ENCODE measurements at places on chromosomes 5 and 9.

DNA sequence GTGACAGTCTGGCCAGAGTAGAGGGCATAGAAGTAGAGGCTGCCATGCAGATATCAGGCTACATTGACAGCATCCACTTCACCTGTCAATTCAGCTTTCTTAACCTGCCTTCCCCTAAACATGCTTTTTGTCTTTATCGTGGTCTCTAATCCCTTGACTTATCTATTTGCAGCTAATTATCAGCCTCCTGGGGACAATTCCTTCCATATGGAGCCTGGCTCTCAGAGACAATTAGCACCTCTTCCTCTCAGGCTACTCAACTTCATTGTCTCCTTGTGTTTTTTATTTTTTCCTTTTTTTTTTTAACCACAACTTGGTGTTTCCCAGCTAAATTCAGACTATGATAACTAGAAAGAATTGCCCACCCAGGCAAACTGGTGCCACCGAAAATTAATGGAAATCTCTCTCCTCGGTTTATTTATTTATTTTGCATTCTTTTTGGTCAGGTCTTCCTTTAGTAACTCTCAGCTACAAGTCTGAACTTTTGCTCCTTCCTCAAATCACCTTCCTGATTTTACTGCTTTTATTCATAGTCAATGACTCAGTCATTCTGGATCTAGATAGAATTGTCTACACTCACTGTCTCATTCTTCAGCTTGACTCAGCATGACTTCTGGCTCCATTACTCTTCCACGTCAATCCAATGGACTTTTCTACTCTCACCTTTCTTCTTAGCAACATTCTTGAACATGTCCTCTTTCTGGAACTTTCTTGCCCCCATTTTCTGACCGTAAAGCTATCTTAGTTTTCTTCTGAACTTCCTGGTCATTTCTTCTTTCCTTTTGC lies 63.0 kb upstream of the BASP1 start:
- peak; percentile 89 for DNase-seq

GRCh38 chr5:103889500-103890209 lies 327.1 kb upstream of the NUDT12 start:
- no peak for DNase-seq

GRCh38 chr5:153968761-153969562 lies 69.7 kb downstream of the FAM114A2 start:
- no peak for DNase-seq

DNA sequence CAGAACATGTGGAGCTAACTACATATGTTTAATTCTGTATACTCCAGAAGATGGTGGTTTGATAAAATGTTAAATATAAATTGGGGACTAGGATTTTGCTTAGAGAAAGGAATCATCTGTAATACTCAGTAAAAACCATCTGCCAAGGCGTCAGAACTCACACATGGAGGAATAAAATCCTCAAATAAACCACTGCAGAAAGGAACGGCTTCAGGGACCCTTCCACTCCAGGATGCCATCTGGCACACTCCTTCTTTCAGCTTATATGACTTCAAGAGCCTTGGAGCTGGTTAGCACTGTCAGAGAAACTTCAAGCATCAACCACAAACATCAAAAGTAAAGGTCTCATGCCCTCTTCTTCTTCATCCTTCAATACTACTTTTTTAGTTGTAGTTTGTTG lies 360.6 kb downstream of the PLK2 start:
- no peak for DNase-seq

DNA sequence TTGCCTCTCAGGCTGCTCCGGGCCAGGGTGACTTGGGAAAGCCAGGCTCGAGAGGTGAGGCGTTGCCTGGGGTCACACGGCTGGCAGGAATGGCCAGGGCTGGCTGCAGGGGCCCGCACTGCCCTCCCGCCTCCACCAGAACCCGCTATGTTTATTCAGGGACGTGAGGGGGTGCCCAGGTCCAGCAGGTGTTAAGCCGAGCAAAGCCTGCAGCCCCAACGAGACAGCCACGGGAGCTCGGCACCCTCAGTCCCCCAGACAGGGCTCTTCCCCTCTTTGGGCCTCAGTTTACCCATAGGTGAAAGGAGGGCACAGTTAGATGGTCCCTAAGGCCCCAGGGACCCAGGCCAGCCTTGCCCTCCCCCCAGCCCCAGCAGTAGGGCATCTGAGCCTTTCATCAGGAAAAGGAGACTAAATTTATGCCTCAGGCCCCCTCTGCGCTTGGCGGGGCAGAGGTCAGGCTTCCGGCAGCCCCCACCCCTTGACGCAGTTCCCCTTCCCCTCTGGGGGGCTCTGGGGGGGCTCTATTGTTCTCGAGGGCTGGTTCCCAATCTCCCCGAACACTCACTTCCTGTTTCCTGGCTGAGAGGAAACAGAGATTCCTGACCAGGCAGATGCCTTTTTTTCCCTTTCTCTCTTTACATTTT lies 7.1 kb upstream of the EGFL7 start:
- DNase-seq, result no peak

- DNase-seq, result no peak
Observed at GRCh38 chr5:181203093-181203711, 1.8 kb downstream of the TRIM7 start.

DNA sequence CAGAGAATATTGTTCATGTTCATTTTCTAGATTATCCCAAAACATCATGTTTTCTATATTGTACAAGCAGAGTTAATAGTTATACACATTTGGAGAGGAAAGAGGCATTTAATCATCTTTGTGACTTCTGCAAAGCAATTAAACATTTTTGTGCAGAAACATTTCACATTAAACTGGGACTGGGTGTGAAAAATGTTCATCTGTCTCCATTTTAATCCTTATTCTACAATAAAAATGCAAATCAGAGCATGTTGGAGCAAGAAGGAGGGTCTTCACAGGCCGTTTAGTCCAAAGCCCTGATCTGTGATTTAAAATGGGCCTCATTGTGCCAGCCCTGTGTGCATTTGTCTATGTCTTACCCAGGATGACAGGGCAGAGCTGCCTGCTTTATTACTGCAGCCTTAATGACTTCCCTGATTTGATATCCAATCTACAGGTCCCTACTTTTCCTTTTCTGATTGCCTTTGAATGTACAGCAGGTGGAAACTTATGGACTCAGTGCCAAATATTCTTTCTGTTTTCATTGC lies 183.5 kb downstream of the CAVIN4 start:
- no peak for DNase-seq

DNA sequence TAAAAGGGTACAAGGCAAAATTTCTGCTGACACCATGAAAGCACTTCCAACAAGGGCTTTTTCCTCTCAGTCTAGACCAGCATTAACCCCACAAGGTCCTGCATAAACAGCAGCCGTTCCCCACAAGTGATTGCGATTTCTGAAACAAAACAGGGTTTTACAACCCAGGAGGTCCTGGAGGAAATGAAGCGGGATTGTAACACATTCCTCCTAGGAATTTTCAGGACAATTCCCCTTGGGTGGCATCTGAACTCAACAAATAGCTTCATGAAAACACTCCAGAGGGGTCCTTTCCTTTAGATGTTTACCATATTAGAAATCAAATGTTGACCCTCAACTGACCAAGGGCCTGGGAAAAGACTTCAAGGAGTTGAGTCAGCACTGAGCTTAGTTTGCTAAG lies 36.7 kb upstream of the SHC3 start:
- no peak for DNase-seq

- DNase-seq, result no peak
Observed at GRCh38 chr5:77852068-77852513, 76.0 kb upstream of the TBCA start.

GRCh38 chr5:138077064-138077696 lies 6.7 kb upstream of the WNT8A start:
- DNase-seq, result peak; percentile 64

DNA sequence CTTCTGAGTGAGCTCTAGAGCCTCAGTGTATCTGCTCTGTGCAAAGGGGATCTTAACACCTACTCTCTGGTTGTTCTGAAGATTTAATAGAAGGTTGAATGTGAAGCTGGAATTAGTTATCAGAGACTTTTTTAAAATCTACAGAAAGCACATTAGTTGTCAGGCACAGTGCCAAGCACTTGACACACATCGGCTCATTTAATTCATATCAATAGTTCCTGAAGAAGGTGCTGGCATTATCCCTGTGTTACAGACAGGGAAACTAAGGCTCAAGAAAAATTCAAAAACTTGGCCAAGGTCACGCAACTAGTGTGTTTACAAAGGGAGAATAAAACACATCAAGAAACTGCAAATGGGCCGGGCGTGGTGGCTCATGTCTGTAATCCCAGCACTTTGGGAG lies 80.2 kb downstream of the FGF18 start:
- DNase-seq, result no peak

- no peak for DNase-seq
Observed at GRCh38 chr9:129351058-129351641, 173.1 kb upstream of the IER5L start.

DNA sequence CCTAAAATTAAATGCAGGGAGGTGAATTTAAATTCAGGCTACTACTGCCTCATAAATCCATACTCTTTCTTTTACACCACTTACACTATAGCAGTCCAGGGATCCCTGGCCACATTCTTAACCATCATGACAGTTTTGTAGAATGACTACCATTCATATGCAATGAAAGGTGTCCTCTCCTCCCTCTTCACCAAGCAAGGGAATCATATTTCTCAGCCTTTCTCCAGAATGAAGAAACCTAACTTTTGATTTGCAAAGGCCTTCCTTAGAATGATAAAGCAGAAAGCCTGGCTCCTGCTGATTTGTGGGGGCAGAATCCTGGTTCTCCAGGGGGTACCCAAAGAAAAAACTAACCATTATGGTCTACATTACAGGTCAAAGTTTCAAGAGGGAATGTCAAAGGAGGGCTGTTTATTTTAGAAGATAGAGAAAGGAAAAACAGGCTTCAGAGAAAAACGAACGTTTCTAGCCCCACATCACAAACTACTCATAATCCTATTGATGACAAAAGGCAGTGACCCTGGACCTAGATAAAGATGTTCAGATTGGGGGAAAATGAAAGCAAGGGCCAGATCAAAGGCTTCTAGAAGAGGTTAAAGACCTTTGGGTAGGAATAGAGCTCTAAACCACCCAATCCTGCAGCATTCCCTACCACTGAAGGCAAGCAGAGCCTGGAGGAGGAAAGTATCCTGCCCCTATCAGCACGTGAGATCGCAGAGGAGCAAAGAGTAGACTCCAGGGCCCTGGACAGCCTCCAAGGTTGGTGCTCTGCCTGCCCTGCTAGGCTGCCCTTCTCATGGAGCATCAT lies 11.5 kb downstream of the WNT8A start:
- no peak for DNase-seq

DNA sequence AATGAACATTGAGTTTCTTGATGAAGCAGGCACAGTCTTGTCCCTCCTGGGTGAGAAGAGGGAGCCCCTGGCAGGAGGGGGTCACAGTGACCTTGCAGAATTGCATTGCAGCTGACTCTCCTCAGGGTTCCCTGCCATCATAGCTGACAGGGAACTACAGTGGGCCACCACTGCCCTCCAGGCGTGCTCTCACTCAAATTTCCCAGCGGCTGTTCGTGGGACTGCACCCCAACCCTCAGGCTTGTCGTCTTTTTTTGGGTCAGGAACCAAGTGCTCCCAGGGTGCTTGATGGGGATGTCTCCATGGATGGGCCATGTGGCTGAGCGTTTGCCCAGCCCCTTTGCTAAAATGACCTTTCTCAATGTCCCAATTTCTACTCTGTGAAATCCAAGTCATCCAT lies 215.8 kb downstream of the MELK start:
- no peak for DNase-seq

GRCh38 chr5:88393716-88394535 lies 125.3 kb upstream of the TMEM161B start:
- DNase-seq, result no peak

DNA sequence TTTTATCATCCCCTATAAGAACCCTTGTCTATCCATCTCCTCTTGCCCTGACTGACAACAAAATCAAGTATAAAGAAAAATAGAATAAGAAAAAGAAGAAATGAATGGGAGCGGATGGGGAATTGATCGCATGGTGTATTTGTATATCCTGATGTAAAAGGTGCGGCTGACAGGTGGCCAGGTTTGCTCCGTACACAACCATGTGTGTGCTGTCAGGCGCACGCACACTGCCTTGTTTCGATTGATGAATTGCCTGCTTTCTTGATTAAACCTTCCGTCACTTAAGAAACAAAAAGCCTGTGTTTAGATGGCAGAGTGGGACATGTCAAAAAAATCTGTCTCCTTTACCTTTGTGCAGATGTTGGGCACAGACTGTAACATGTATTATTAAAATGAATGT lies 102.6 kb downstream of the MVB12B start:
- DNase-seq, result no peak

DNA sequence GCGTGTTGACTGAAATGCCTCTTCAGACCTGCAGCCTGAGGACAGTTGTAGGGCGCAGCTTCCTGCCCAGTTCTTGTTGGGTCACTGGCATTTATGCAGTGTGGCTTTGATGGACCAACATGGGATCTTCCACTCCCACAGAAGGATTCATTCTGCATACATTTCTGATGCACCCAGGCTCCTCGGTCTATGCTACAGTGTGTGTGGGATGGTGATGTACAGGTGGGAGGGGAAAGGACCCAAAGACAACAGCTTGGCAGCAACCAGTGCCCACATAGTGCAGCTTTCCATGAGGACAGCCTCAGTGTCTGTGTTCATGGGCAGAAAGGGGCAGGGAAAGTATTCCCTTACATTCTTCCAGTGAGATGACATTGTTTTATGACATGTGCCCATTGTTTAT lies 237.9 kb downstream of the ARHGEF28 start:
- DNase-seq, result no peak

- no peak for DNase-seq
Observed at GRCh38 chr5:68305223-68305870, 89.8 kb downstream of the PIK3R1 start.

GRCh38 chr9:95991326-95991725 lies 115.8 kb downstream of the ERCC6L2 start:
- DNase-seq, result no peak

DNA sequence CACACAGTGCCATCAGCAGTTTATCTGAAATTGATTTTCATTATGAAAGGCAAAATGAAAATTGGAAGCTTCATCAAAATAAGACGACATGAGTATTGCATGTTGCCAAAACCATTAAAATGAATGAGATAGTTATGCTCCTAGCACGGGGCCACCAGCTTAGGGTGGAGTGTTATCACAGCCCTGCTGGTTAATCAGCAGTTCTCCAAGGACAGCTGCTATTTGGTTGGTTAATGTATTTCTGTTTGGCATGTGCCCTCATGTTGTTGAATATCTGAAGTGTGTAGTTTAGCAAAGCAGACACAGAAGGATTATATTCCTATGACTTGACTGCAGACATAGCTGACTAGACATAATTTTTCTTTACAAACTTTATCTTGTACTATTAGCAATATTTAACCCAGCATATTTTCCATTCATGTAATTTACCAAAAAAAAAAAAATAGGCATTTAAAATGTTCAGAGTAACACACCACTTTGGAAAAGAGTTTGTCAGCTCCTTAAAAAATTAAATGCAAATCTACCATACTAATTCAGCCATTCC lies 98.6 kb upstream of the PIK3R1 start:
- no peak for DNase-seq

DNA sequence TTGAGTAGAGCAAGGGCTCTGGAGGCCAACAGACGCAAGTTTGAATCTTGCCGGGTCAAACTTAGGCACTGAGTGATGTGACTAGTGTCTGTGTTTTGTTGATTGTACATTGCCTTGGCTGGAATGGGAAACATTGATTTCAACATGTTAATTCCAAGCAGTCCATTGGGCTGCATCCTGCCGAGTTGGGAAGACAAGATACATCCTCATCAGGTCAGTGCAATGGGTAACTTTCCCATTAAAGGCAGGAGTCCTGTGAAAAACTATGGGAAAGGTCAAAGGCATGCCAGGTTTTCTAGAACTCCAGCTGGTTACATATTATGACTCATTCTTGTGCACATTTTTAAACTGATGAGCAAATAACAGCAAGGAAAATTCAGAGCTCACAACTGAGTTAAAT lies 126.5 kb upstream of the ABCA1 start:
- peak; percentile 80 for DNase-seq

GRCh38 chr5:64505769-64506566 lies at the start of gene RGS7BP:
TSS of gene RGS7BP (plus strand) at chr5:64506015. CDS start at chr5:64506625, 610 bp downstream.
- no peak for DNase-seq

Measured in HT1080 (cell line).